ENCODE measurements at places on chromosomes 6 and 20.

DNA sequence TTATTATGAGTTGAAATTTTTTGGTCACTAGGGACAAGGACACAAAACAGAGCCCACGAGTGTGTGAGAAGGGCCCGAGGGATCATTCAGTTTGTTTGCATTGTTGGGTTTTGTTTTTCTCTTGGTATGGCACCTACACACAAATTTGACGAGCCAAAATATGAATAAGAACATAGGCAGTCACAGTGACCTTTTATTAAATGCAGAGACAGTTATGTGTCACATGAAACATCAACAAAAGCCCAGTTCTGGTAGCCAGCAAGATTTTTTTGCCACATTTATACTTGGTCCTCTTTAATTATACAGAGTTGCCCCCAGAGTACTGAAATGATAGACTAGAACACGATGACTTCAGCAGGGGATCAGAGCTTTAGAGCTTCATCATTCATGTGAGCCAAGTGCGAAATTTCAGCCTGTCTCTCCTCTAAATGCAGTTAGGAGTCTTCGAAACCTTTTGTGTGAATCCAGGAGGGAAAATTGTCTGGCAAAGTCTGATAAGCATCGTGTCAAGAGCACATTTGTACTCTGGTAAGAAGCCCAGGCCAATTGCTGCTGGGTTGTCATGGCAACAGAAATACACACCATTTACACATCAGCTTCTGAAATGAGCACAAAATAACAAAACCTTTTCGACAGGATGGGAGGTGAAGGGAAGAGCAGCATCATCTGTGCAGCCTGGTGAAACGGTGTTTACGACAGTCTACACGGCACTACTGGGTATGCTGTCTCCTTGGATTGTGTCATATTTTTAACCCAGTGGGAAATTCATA lies 79.2 kb upstream of the RIPOR2 start:
- no peak for DNase-seq

DNA sequence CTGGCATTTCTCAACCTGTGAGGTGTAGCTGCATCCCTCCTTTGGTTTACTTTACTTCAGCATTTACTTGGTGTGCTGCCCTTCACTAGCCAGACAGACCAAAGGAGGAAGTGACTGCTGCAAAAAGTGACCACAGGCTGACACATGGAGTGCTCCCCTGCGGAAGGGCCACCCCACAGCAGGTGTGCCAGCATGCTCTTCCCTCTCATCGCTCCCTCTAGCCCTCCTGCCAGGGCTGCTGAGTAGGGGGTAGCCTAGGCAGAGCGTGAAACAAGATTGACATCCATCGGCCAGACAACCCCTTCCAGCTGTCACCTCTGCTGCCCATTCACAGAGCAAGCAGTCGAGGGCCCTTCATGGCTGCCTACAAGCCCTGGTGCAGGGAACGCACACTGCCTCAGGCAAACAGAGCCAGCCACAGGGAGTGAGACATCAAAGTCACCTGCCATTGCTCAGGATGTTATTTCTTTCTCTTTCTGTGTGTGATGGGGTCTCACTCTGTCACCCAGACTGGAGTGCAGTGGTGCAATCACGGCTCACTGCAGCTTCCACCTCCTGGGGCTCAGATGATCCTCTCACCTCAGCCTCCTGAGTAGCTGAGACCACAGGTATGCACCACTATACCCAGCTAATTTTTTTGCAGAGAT lies 102.0 kb upstream of the RPS6KA2 start:
- DNase-seq, result no peak

- no peak for DNase-seq
Observed at GRCh38 chr6:47402081-47402480, 75.5 kb upstream of the CD2AP start.

DNA sequence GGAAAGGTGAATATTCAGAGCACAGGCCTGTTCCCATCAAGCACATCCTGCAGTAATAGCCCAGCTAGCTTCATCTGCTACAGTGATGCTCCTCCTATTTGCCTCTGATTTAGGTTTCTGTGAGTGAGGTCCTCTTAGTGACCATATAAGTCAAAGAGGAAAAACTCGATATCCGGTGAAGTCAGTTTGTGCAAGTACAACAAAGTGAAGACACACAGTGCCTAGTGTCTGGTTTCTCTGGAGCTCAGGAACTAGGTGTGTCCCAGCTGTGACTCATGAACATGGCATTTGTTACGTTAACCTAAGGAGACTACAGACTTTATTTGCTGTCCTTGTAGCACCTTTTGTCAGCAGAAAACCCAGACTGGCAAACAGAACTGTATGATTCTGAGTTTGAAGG lies 33.9 kb downstream of the EDN1 start:
- no peak for DNase-seq

- DNase-seq, result no peak
Observed at GRCh38 chr6:5556011-5556410, 294.7 kb downstream of the FARS2 start.

GRCh38 chr6:17710331-17710730 lies 3.6 kb upstream of the NUP153 start:
- DNase-seq, result no peak

- DNase-seq, result no peak
Observed at GRCh38 chr6:6686748-6687601, 98.5 kb downstream of the LY86 start.

DNA sequence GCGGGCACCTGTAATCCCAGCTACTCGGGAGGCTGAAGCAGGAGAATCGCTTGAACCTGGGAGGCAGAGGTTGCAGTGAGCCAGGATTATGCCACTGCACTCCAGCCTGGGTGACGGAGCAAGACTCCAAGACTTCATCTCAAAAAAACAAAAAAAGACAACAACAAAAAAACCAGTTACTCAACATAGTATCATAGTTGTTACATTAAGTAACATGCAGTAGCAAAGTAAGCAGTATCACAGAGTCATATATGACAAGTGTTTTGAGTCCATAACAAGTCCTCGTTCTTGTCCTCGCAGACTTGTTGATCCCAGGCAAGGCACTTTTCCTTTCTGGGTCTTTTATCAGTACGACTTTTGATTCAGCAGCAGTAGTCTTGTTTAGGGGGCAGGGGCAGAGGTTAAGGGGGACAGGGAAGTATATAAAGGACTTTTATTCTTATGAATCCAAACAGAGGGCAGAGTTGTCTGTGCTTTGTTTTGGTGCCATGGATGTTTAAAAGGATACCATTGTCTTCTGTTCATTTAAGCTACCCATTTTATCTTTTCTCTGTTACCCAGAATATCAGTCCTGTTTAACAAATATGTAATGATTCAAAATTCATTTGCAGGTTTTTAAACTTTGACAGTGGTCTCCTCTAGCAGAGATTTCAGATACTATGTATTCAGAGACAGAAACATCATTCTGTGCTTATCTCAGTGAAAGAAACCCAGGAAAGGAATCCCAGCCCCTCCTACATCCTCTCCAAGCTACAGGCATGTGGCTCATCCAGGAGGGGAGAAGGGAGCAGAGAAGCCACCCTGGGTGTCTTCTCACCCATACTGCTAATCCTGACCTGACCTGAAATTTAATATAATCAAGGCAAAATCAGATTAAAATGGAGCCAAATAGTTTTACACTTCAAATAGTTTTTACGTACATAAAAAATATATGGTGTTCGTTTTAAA lies 137.9 kb upstream of the EDN1 start:
- no peak for DNase-seq

GRCh38 chr6:28980137-28980851 lies 24.8 kb downstream of the ZNF311 start:
- no peak for DNase-seq

GRCh38 chr6:135087803-135088202 lies 33.2 kb upstream of the HBS1L start:
- DNase-seq, result no peak

- no peak for DNase-seq
Observed at GRCh38 chr6:121479486-121480098, 44.1 kb downstream of the GJA1 start.

GRCh38 chr20:32780749-32781655 lies 18.8 kb downstream of the DNMT3B start:
- DNase-seq, result no peak

DNA sequence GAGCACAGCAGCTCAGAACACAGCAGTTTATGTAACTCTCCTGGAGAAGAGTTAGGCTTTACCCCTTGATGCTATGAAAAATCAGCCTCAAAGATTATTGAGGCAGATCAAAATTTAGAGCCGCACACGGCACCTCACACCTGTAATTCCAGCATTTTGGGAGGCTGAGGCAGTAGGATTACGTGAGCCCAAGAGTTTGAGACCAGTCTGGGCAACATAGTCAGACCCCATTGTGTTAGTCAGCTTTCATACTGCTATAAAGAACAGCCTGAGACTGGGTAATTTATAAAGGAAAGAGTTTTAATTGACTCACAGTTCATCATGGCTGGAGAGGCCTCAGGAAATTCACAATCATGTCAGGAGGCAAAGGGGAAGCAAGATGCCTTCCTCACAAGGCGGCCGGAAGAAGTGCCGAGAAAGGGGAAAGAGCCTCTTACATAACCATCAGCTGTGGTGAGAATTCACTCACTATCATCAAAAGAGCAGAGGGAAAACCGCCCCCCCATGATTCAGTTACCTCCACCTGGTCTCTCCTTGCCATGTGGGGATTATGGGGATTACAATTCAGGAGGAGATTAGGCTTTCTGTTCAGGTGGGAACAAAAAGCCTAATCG lies 87.7 kb downstream of the SGK1 start:
- no peak for DNase-seq

DNA sequence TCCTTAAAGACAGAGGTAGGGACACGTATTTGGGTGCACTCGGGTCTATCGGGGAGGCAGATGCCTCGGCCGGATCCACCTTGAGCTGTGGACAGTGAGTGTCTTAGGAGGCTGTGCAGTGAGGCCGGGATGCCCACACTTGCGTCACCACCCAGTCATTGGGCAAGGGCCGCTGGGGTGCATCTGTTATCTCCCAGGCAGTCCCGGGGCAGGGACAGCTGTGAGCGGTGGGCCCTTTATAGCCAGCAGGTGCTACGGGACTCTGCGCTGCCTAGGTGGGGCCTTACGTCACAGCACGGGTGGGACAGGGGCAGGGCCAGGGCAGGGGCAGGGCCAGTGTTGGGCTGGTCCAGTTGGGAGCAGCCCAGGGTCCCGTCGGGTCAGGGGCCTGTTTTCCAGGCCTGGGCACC lies 689 bp upstream of the COL20A1 start:
- no peak for DNase-seq

GRCh38 chr6:150930841-150931240 lies 65.3 kb downstream of the MTHFD1L start:
- DNase-seq, result no peak

DNA sequence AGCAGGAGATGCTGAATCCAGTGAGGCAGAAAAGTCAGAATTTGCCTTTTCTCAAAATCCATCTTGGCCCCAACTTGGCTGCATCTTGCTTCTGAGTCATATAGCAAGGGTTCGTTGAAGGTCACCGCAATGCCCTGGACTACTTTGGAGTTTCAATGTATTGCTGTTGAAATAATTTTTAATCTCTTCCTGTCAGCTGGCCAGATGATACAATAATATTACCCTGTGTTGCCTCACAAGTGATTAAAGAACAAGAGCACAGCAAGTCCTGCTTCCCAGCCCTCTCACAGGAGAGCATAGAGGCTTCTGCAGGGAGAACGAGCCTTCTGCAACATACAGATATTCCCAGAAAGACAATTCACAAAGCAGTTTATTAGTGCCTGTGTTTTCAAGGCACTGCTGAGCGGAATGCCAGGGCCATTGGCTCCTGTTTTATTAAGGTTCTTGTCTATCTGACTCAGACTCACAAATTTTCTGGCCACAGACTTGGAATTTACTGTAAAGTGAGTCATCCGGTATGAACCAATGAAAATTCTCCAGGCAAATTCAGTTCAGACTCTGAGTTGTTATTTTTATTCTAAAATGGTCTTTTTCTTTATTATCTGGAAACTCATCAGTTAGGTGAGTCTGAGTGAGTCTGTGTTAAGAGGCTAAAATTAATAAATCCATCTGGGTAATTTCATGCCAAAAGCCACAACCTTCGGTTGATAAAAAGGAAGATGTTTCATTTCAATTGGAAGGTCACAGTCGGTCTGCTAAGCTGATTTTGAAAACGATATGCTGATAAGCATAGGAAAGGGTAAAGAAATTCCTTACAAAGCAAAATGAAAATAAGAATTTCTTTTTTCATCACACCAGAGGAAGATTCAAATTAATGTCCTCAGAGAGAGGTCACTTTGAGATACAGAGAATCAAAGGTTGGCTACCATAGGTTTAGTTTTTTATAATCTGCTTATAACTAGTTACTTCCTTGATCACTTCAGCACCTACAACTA lies 289.4 kb upstream of the STXBP5 start:
- DNase-seq, result no peak

DNA sequence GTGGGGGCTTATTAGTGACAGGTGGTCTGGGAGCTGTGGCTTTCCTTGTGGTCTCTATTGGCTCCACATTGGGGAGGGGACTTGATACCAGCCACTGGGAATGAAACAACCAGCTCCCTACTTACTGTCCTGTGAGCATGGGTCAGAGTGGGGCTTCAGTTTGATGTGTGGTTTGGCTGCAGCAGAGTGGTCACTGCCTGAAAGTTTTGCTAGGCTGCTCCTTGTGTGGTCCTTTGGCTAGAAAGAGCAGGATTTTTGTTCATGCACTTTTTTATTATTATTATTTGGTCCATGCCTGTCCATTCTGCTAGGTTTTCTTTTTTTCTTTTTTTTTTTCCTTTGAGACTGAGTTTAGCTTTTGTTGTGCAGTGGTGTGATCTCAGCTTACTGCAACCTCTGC lies 7.5 kb upstream of the TMEM14B start:
- DNase-seq, result no peak

- no peak for DNase-seq
Observed at GRCh38 chr6:85050149-85050548, 285.8 kb upstream of the TBX18 start.

GRCh38 chr20:62614961-62615680 lies 27.2 kb upstream of the SLCO4A1 start:
- no peak for DNase-seq

- no peak for DNase-seq
Observed at GRCh38 chr6:40738551-40739193, 151.5 kb upstream of the LRFN2 start.

DNA sequence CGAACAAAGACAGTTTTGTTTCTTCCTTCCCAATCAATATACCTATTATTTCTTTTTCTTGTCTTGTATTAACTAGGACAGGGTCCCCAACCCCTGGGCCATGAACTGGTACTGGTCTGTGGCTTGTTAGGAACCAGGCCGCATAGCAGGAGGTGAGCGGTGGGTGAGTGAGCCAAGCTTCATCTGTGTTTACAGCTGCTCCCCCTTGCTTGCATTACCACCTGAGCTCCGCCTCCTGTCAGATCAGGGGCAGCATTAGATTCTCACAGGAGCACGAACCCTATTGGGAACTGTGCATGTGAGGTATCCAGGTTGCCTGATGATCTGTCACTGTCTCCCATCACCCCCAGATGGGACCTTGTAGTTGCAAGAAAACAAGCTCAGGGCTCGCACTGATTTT lies 151.9 kb downstream of the CDKAL1 start:
- DNase-seq, result no peak

DNA sequence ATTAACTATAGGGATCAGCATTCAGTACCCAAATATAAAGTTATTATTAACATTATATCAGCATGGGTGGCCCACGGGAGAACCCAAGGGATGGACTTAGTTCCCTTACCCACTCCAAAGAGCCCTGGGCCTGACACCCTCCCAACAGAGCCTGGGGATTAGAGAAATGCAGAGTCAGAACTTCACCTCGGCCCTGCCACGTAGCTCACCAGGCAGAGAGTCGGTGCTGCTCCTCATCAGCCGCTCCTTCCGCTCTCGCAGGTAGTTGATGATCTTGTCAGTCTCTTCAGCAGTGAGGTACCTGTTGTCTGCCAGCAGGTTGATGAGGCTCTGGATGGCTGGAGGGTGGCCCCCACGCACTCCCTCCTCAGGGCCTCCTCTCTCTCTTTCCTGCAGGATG lies 26.6 kb downstream of the NCOA5 start:
- DNase-seq, result no peak
